ENCODE measurements at places on chromosomes 3 and 15.

DNA sequence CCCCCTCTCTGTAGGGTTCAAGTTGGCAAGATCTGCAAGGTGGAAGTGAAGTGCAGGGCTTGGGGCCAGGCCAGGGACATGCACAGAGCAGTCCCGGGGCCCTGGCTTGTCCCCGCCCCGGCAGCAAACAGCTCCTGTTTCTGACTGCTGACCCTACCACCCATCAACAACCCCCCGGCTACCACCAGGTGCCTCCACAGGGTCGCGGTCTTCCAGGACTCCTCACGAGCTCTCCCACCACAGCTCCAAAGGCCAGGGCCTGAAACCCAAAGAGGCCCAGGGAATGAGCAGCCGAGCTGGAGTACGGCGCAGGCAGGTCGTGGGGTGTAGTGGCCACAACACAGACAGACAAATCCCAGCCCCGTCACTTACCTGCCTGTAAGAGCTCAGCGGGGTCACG lies 121.3 kb upstream of the SMAD3 start:
- DNase-seq = no peak

DNA sequence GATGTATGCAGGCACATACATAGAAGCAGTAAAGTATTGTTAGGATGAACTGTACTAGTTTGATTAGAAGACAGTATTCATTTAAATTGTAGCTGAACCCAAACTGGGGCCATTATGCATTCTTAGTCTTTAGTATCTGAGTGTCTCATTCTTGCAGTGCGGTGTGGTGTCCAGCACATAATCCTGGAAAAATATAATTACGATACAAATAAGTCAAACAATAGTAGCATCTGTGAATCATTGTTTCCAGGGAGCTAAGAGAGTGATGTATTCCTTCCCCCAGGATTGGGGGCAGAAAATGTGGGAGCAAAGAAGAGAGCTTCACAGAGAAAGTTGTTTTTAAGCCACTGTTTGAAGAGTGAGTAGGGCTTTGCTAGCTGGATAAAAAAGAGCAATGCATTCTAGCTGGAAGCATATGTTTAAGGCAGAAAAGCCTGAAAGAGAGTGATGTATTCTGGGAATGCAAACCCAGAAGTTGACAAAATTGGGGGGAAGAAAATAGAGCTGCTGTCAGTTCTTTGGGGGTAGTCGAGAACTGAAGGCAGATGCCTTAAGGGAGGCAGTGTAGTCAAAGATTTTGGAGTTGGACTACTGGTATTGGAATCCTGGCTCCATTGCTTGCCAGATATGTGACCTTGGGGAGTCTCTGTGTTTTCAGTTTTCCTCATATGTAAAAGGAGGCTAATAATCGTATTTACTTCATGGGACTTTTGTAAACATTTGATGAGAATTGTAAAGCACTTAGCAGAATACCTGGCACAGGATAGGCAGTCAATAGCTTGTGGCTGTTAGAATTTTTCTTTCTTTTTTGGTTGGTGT lies 14.1 kb downstream of the SLMAP start:
- DNase-seq = no peak

DNA sequence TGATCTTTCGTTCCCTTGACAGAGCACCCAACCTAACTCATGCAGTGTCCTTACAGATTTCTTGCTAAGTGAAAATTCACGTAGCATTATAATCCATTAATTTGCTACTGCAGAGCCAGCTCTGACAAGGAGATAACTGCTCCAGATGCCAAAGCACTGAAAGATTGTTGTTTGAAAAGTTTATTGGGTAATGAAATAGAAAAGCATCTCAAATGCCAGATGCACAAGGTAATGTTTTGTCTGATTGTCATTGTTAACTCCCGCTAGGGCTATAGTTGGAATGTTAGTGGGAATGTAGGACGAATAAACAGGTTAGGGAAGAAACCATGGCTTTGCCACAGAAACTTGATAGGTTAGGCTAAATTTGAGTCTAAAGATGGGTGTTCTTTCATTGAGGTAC lies 20.2 kb upstream of the SLC2A2 start:
- no peak for DNase-seq

GRCh38 chr15:74432271-74432967 lies 1.3 kb downstream of the SEMA7A start:
- DNase-seq = peak; percentile 35

- no peak for DNase-seq
Measured at GRCh38 chr15:40051616-40052415, 12.8 kb upstream of the SRP14 start.

- no peak for DNase-seq
Measured at GRCh38 chr15:63944681-63944955, 101.7 kb downstream of the DAPK2 start.

GRCh38 chr15:60385620-60386552 lies 11.9 kb downstream of the ANXA2 start:
- DNase-seq = no peak

DNA sequence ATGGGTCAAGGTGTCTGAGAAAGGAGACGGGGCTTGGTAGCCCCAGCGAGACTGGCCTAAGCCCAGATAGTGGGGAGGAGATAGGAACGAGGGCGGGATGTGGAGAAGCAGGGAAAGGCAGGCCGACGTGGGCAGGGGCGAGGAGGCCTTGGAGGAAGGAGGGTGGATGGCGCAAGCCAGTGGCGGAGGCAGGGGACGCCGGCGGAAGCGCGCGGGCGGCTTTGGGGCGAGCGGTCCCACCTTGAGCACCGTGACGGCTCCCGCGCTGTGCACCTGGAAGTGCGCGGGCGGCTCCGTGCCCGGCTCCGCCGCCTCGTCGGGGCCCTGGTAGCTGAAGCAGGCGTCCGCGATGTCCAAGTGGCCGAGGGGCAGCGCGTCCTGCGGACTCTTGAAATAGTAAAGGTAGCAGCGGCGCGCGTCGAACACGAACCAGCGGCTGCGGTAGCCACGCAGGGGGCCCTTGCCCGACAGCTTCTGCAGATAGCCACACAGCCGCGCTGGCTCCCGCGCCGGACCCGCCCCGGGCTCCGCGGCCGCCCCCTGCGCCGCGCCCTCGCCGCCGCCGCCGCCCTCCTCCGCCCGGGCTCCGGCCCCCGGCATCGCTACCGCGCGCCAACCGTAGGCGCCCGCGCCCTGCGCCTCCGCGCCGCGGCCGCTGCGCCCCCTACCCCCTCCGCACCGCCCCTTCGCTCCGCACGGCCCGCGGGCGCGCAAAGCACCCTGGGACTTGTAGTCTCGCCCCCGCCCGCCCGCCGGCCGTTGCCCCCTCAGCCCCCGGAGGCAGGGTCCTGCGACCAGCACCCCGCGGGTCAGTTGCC lies at the start of gene TBC1D2B:
Gene TBC1D2B, minus strand, starts transcription at position 659 of the 818 bp plus-strand sequence. Its CDS starts 59 bp downstream, at position 600.
- DNase-seq = peak; percentile 24

GRCh38 chr3:107421170-107421792 lies 44.0 kb downstream of the CCDC54 start:
- DNase-seq = peak; percentile 63

DNA sequence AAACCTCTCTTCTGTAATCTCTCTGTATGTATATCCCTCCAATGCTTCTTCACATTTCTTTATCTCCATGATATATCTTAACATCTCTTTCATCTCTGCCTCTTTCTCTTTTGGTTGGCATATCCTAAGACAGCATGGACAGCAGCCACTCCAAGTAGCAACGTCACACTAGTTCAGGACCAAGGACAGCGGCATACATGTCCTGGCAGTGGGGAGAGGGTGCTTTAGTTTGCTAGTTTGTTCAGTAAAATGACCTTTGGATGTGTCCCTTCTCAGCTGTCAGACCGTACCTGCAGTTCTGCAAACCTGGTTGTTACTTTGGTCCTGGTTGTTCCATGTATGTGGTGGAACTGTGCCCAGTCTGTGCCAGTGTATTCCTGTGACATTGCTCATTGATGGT lies 225.6 kb upstream of the ROPN1 start:
- no peak for DNase-seq

DNA sequence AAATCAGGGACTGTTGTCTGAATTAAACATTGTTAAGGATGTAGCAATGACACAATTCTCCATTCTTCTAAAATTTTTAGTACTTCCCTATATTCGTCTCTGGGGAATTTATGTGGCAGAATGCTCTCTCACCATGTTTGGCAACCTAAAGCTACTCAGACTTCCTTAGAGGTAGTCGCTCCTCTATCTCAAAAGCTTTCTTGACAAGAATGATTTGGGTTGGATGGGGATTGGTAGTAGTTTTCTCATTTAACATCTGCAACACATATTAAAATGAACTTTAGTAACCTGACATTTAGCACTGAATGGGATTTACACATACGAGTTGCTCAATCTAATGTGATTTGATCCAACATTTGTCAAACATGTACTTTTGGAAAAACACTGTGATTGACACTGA lies 233.3 kb downstream of the RBMS3 start:
- DNase-seq = no peak

DNA sequence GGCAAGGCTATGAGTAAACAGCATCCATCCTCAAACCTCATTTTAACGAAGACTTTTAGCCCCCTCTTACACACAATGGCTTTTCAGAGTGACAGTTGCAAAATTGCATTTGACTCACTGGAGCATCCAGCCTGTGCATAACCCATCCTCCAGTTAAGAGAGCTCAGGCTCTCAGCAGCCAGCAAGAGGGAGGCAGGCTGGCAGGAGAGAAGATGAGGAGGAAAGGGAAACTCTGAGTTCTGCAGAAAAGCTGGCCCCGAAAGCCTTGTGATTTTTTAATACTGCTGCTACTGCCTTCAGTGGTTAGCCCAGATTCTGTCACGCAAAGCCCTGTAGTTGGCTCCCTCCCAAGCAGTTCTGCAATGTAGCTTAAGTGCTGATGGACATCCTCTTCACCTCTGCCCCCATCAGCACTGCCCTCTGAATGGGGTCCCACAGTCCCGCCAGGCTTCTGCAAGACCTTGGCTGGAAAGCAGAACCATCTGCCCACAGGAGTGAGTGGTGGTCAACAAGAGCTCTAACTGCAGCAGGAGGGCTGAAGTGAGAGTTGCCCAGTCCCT lies 371.3 kb downstream of the EPHB1 start:
- DNase-seq = no peak

GRCh38 chr3:82306189-82306588 lies 544.7 kb upstream of the GBE1 start:
- no peak for DNase-seq

DNA sequence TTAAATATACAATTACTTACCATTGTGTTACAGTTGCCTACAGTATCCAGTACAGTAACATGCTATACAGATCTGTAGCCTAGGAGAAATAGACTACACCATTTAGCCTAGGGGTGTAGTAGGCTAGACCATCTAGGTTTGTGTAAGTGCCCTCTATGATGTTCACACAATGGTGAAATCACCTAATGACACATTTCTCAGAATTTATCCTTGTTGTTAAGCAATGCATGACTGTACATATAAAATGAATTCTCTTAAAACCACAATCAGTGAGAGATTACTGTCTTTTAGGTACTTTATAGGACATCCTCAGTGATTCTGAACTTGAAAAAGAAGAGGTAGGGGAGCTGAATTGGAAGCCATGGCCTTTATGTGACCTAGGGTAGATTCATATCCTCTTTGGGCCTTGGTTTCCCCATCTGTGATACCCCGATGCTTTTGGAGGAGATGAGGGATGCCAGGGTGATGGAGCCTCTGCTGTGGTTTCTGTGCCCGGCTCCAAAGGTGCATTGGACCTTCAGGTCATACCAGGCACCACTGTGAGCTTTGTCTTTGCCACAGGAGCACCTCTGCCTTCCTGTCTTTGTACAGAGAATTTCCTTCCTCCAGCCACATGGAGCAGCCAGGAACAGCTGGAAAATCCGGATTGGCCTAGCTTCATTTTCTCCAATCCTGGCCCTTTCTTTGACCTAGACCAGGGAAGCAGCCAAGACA lies 51.9 kb upstream of the FLNB start:
- no peak for DNase-seq

GRCh38 chr3:179292450-179292849 lies 30.4 kb upstream of the ZNF639 start:
- DNase-seq = no peak

- DNase-seq = no peak
Measured at GRCh38 chr15:68499620-68500312, 67.8 kb upstream of the ITGA11 start.

GRCh38 chr3:188635258-188636042 lies 481.5 kb downstream of the LPP start:
- DNase-seq = no peak

DNA sequence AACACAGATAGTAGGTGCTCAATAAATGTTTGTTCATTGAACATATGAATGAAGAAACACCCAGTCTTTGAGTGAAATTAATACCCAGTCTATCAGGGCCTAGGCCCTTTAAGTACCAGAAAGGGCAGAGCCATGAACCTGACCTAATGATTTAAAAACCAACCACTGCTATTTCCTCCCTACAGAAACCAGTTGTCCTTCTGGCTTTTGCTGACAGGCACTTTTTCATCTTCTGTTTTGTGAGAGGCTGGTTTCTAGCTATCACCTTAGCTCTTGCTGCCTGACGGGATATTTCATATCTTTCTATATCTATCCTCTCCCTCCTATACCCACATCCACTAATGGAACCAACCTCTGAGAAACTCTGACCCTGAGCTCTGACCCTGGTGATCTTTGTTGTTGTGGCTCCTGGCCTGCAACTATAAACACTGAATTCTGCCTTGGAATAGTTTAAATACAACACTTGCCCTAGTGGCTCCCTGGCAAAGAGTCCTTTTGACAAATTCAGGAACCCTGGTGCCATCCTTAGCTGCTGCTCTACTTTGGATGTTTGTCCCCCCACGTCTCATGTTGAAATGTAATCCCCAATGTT lies 4.1 kb upstream of the AHSG start:
- DNase-seq = no peak

GRCh38 chr15:68285259-68285980 lies 7.9 kb downstream of the FEM1B start:
- peak; percentile 56 for DNase-seq

DNA sequence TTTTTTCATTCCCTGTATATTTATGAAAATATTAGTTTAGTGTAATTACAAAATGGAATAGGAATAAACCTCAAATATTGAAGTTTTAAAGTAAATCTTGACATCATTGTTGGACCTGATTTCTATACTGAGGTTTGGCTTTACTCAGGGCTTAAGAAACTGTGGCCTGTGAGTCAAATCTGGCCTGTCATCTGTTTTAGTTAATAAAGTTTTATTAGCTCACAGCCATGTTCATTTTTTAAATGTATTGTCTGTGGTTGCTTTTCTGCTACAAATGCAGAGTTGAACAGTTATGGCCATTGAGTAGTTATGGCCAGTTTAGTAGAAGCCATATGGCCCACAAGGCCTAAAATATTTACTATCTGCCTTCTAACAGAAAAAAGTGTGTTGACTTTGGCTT lies 80.7 kb downstream of the DIPK2A start:
- DNase-seq = no peak

GRCh38 chr15:49721091-49721490 lies 100.2 kb downstream of the DTWD1 start:
- DNase-seq = no peak

GRCh38 chr3:184336547-184337398 lies 627 bp upstream of the FAM131A start:
- peak; percentile 41 for DNase-seq

DNA sequence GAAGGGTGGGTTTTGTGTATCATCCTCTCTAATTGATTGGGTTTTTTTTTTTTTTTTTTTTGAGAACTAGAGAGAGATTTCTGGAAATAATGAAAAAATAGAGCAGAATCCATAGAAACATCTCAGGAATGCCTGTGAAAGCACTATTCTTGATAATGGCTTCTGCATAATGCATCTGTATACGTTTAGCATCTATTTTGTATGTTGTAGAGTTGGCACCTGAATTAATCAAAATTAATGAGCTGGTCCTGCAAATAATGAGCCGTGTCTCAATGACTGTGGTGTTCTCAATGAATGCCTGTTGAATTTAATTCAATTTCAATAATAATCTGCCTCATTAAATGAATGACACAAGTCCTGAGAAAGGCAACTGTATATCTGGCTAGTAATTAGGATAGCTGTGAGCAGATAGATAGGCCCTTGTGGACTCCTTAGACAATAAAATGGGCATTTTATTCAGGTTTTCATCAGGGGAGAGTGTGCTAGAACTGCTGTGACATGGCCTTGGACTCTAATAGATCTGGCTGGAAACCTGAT lies 70.5 kb upstream of the WDR72 start:
- DNase-seq = no peak

Data from hematopoietic multipotent progenitor cell treated with erythropoietin and hydrocortisone succinate and interleukin-3 and kit ligand, for 17 days (in vitro differentiated cells).